Activated CD4-positive, CD25-positive, alpha-beta regulatory T cell treated with anti-CD3 and anti-CD28 coated beads, Interleukin-2, amount 50 U/mL, for 24 hours (primary cell): ENCODE measurements at places on chromosomes 16 and 17.

- ATAC-seq: no peak
These were observed 109.6 kb upstream of the CACNG3 start for GRCh38 chr16:24146518-24146917.

- no peak for ATAC-seq
These were observed 489.0 kb downstream of the KCNJ2 start for GRCh38 chr17:70658317-70658716.

GRCh38 chr16:85229869-85230462 lies 117.7 kb upstream of the CIBAR2 start:
- ATAC-seq: no peak

GRCh38 chr16:58853854-58854791 lies 120.0 kb upstream of the GOT2 start:
- no peak for ATAC-seq

GRCh38 chr17:61720016-61720795 lies 129.2 kb upstream of the NACA2 start:
- ATAC-seq: no peak

GRCh38 chr16:68972720-68973119 lies 129.4 kb downstream of the TANGO6 start:
- ATAC-seq: no peak

GRCh38 chr16:8935989-8936388 lies 27.7 kb downstream of the USP7 start:
- peak; percentile 14 for ATAC-seq

DNA sequence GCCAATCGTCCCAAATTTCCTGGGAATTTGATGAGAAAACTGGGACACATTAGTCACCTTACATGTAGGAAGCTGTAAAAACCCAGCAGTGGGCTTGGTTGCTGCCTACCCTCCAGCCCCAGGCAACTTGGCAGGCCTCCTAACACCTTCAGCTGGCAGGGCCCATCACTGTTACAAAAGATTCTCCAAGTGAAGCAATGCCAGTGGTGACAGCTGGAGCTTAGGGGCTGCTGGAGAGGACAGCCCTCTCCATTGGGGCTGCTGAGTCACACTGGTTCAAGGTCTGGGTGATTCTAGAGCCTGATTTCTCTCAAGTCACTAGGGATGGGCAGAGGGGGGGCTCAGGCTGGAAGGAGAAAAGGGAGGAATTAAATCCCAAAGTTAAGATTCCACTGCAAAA lies 180.6 kb downstream of the COPRS start:
- ATAC-seq: no peak

- no peak for ATAC-seq
These were observed 39.6 kb upstream of the PLCG2 start for GRCh38 chr16:81739503-81739902.

- ATAC-seq: no peak
These were observed 8.7 kb downstream of the GRN start for GRCh38 chr17:44353672-44354331.

- no peak for ATAC-seq
These were observed 31.4 kb upstream of the EIF1 start for GRCh38 chr17:41657176-41657754.

- ATAC-seq: no peak
These were observed 27.1 kb upstream of the CHMP6 start for GRCh38 chr17:80964544-80964856.

- no peak for ATAC-seq
These were observed 29.1 kb upstream of the CRHR1 start for GRCh38 chr17:45755050-45755449.

GRCh38 chr17:7176841-7177190 lies 2.4 kb downstream of the ASGR1 start:
- no peak for ATAC-seq

DNA sequence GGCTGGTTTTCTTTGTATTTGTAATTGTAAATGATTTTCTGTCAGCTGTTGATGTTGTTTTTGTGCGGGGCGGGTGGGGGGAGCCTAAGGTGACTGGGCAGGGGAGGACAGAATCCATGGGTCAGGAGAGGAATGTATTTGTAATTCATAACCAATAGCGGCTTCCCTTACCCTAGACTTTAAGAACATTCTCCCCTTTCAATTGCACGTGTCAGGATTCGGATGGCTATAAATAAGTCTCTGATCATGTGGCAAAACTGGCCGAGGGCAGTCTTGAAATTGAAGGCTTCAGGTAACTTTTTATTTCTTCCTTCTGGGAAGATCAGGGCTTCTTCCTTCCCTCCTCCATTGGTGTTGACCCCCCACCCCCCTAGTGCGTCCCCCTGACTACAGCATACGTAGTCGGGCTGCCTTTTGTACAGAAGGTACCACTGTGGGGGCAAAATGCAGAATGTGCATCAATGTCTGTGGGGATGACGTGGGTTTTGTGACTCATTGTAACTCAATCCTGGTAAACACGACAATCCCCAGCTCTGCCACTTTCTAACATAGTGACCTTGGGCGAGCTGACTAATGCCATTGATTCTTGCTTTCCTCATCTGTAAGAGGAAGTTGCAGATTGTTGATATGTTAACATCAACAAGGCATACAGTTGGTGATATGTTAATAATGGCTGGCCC lies 16.2 kb downstream of the MARCHF10 start:
- ATAC-seq: no peak

DNA sequence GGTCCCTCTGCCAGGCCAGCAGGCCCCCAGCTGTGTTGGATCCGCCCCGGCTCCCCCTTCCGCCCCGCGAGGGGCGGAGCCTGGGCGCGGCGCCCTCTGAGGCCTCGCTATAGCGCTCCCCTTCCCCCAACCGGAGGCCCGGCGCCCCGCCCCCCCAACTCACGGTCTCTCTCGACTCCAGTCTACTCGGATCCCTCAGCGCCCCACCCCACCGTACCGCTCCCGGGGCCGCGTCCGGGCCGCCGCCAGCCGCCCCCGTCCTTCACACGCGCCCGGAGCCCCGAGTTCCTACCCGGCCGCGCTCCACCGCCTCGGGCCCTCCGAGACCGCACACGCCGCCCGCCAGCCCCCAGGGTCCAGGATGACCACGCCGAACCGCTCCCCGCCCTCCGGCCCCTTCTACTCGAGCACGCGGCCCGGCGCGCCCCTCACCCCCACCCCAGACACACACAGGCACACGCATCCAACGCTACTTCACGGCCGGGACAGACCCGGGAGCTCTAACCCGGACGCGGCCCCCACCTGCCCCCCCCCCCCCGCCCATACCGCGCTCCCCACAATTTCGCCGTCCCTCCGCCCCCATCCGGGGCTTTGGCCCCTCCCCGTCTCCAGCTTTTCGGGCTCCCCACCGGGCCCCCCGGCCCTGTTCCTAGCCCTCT lies 1.4 kb downstream of the PHF23 start:
- peak; percentile 41 for ATAC-seq

DNA sequence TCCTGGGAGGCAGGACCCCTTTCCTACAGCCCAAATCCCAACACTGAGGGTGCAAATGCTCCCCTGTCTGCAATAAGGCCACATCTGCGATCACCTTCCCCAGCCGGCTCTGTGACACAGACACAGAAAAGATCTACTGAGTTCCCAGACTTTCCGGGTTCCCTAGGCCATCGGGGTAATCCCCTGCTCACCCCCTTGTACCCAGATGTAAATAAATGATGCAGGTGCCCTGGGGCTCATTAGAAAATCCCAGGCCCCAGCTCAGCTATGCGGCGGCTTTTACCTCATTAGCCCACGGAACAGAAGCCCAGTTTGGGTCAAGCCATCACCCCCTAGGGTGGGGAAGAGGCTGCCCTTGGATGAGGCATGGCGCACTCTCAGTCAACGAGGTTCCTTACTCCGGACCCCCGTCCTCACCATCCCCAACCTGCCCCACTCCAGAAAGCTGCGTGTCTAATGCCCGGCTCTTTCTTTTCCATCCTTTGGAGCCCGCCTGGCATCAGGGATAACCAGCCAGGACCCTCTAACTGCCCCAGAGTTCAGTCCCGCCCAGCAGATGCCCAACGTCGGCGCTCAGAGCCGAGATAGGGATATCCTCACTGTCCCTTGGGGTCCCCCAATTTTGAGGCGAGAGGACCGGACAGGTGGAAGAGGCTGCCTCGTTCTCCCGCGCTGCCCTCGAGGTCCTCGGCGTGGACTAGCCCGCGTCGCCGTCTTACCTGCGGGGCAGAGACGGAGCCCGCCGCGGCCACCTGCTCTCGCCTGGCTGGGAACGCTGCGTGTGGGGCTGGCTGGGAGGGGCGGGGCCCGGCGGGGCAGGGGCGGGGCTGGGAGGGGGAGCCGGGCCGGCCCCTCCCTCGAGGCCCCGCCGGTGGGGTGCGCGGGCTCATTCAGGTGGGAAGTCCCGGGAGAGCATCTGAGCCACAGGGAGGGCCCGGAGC lies at the start of gene ZNF385C:
ZNF385C (minus strand) TSS at position 783 of the 941 bp plus-strand sequence. CDS start 35,417 bp downstream, outside the sequence.
- ATAC-seq: peak; percentile 60

- no peak for ATAC-seq
These were observed 36.6 kb downstream of the CCDC42 start for GRCh38 chr17:8708025-8708461.

GRCh38 chr17:43805117-43805516 lies 24.9 kb downstream of the CFAP97D1 start:
- no peak for ATAC-seq
